Stimulated activated CD4-positive, alpha-beta T cell treated with anti-CD3 and anti-CD28 coated beads, Interleukin-4, amount 100 ng/mL, for 1 hour (primary cell): ENCODE measurements at places on chromosomes 5 and 9.

DNA sequence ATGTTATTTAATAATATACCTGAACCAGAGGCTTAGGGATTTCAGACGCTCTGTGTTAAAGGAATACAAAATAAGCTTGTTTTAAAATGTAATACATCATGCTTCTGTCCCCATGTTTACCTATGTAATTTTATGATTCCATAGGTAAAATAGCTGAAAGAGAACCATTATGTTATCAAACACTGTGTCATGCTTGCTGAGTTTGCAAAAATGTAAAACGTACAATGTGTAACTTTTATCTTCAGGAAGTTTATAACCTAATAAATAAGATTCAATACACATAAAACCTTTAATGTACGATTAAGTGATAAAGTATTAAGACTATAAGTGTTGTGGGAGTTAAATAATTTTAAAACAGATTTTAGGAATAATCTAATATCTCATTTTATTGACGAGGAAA is 94.1 kb downstream of the COMMD10 start:
- DNase-seq: no peak

GRCh38 chr9:13555516-13555915 is 276.0 kb upstream of the MPDZ start:
- DNase-seq: no peak

GRCh38 chr9:129936222-129936621 is 101.0 kb downstream of the USP20 start:
- no peak for DNase-seq

DNA sequence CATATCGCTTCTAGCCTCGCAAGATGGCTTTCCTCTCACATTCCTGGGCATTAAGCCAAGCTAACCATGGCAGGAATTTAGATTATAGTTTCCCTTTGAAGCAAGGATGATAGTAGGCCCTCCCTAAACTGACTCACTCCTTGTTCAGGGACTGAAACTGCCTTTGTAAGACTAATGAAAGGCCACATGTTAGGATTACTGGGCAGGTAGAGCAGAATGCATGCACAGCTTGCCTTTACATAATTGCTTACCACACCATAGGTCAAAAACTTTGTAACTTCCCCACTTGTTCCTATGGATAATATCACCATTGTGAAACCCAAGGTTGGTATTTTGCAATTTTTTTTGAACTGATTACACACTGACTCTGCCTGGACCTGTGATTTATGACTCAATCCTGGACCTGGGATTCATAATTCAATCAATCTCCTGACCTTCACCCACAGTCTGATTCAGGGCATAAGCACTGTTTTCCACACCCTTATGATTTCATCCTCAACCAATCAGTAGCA is 41.0 kb upstream of the PRDM9 start:
- no peak for DNase-seq

DNA sequence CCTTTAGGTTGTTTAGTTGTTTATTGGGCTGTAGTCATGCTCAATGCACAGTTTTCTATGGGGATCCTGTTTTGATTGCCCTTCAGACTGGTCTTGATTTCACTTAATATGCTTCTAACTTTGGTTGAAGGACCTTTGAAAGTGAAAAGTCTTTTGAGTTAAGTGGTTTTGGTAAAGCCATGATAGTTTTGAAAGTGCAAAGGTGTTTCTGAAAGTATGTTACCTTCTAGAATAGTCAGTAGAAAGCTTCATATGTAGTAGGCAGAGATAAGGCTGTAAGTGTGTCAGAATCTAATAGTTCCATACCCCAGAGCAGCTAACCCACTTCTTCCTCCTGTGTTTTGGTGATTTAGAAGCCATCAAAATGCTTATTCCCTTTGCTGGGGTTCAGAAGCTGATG is 46.1 kb downstream of the RASGRF2 start:
- no peak for DNase-seq

GRCh38 chr5:124628721-124629596 is 117.5 kb downstream of the ZNF608 start:
- DNase-seq: no peak

DNA sequence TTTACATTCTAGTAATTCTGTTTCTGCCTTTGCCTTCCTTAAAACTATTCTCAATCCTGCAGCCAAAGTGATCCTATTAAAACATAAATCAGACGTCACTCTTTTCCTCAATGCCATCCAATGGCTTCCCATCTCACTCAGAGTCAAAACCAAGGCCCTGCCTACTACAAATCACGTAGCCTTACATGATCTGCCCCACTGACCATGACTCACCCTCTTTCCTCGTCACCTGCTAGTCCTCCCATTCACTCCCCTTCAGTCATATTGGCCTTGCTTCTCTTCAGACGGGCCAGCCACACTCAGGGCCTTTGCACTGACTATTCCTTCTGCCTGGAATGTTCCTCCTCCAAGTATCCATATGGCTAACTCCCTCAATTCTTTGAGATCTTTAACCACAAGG is 39.0 kb upstream of the DMXL1 start:
- DNase-seq: no peak

- DNase-seq: no peak
Measured at GRCh38 chr9:27542508-27542907, 12.9 kb upstream of the MOB3B start.

- DNase-seq: no peak
Measured at GRCh38 chr9:37374892-37375291, 47.6 kb upstream of the GRHPR start.

DNA sequence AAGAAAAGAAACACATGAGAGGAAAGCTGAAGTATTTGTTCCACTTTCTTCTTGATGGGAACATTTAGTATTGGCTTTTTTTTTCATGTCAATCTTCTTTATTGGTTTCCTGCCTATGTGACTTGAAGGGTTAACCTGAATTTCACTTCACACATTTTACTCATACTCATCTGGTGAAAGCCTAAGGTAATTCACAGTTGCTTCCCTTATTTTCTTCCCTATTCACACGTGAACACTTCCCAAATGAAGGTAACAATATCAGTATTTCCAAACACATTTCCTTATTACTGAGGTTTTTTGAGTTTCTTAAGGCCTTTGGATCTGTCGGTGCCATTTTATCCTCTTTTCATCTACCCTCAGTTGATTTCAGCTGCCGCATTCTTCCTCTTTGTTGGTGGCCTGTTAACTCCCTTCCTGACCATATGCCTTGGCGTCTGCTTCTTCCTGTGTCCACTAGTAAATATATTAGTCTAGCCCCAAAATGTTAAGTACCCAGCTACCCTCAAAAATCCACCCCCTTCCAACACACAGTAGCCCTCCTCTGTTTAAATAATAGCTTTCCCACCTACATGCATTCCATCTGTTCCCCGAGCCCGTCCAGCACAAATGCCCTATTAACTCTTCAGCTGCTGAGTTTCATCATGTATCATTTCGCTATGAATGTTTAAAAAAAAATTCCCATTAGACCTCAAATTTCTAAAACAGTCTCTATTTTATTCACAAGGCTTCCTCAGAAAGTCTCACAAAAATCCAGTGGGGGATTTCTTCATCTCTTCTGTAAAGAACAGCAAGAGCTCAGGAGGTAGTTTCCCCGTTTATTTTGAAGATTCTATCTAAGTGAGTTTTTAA is 97.3 kb downstream of the USP20 start:
- peak; percentile 19 for DNase-seq

DNA sequence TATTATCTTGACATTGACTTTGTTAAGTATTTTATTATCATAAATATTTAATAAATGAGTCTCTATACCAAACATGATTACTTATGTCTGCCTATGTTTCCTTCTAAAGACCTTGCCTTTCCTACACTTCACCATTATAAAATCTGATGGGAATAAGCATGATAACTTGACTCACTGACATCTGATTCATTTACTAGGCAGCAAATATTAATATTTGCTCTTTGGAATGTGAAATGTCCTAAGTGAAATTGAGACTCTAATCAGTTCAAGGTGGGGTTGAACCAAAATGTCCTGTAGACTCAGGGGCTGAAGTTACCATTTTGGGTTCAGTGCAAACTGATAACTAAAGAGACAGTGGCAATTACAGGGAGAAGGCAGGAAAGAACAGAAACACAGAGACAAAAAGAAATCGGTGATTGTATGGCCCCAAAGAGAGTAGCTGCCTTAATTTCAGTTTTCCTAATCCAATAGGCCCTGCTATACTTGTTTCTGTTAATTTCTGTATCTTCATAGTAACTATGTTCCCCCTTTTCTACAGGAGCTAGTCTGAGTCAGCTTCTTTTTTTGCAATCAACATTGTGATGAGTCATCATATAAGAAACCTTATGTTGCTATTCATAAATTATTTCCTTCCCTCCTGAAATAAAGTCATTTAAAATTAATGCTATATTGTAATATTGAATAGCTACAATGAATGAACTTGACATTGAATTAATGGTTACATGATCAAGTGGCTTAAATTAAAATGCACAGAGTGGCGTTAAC is 296.8 kb downstream of the PDE4D start:
- DNase-seq: no peak

DNA sequence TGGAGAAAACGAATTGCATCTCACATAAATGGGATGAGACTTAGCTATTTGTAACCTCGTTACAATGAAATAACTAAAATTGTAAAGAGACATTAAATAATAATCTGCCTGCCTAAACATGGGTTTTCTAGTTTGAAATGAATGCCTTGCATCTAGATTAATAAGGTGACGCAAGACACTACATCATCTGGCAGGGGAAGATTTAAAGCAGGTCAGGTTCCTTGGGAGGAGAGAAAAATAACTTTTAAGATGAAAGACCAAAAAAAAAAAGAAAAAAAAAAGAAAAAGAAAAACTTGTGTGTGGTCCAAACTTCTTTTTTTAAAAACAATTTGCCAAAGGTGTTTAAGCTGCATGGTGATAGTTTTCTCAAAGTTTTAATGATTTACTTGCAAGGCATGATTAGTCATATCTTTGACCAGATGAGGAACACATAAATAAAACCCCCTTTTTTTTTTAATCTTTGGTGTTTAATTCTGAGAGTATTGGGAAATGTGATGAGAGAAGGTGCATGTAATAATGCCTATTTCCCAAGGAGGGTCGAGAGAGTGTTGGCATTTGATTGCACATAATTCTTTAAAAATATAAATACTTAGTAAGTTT is 122.9 kb upstream of the ADAMTSL1 start:
- no peak for DNase-seq

DNA sequence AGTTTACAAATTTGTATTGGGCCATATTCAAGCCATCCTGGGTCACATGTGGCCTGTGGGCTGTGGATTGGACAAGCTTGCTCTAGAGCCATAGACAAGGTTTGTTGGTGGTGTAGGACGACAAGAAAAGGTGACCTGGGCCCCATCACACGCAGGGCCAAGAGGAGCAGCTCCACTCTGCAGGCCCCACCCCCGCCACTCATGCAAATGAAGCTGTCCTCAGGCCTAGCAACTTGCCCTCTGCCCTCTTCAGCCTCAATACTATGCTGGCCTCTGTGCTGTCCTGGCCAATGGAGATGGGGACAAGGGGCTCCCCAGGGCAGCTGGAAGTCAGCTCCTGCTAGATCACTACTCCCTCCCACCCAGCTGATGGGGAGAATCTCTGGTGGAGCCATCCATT is 55.2 kb upstream of the TMEM252 start:
- no peak for DNase-seq

GRCh38 chr5:39440958-39441624 is 16.3 kb upstream of the DAB2 start:
- no peak for DNase-seq

- DNase-seq: no peak
Measured at GRCh38 chr5:32690153-32690552, 21.0 kb upstream of the NPR3 start.

DNA sequence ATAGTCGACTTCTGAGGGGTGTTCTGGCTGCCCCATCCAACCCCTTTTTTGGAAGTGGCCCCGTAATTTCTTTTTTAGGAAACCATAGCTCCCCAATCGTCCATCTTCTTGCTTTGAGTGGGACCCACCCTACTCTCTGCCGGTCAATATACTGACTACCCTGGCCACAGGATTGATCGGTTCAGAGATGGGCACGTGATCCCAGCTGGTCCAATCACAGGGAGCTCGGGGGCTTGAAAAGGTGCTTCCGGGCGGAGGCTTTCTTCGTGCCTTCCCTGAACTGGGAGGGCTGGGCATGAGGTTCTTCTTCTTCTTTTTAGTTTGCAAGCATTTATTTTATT is 78.7 kb upstream of the SH3PXD2B start:
- no peak for DNase-seq

DNA sequence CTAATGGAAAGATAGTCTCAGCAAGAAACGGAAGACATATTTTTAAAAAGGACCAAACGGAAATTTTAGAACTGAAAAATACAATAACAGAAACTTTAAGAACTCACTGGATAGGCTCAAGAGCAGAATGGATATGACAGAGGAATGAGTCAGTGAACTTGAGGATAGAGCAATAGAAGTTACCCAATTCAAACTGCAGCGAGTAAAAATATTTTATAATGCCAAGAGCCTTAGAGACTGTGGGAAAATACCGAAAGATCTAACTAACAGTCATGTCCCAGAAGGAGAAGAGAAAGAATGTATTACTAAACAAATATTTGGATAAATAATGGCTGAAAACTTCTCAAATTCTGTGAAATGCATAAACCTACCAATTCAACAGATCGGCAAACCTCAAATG is 40.8 kb downstream of the ADAMTS2 start:
- no peak for DNase-seq

DNA sequence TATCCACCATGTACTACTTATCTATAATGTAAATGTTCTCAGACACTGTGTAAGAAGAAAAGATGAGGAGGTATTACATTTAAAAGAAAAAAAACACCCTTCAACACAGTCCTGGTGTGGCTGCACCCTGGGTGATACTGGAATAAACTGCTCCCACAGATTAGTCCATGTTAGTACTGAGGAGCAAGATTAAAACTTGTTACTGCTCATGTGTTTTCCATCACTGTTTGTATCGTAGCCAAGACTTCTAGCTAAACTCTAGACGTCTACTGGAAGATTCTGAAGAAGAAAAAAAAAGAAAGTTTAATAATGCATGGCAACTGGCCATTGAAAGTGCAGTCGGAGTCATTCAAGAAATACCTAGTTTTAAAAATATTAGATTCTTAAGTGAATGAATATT is at the start of gene ASPN:
Gene ASPN, minus strand, starts transcription at position 178 of the 400 bp plus-strand sequence.
- no peak for DNase-seq

DNA sequence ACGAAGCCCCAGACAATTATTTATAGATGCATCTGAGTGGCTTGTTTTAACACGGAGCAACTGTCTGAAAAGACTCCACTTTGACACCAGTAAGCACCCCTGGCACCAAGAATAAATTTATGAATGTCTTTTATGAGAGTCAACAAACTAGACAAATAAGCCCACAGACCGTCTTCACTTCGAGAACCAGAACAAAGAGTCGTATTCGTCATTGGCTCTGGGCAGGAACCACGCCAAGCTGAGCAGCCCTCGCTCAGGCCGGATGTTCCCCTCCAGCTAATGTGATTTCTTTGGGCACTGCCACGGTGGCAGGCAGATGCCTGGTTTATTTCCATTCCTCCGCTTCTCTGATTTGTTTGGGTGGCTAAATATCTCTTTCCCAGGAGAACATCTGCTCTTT is 91.9 kb upstream of the STC2 start:
- no peak for DNase-seq

DNA sequence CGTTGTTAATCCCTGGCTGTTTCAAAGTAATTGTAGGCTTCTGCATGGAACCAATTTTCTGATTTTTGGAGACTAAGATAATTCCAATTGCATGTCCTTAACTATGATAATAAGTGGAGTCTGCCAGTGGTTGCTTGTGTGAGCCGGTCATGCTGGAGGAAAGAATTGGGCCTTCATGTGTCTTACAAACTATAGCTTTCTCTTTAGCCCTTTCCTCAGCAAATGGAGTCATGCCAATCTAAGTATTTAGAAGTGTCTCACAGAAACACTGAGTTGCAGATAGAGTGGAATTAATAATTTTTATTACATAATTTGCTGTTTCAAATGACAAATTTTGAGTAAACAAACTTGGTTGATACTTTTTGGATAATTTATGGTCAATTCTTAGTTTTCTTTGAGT is 200.4 kb downstream of the FBXL7 start:
- DNase-seq: no peak
